ENCODE measurements at places on chromosomes 1 and 21. TPM values are rescaled to one million over a fixed set of nuclear protein-coding genes. Genes with fewer than 3 reads are reported as not detected.

- DNase-seq, result peak; percentile 79
These were observed 45.8 kb downstream of the TMCC2 start for GRCh38 chr1:205273551-205273982.

DNA sequence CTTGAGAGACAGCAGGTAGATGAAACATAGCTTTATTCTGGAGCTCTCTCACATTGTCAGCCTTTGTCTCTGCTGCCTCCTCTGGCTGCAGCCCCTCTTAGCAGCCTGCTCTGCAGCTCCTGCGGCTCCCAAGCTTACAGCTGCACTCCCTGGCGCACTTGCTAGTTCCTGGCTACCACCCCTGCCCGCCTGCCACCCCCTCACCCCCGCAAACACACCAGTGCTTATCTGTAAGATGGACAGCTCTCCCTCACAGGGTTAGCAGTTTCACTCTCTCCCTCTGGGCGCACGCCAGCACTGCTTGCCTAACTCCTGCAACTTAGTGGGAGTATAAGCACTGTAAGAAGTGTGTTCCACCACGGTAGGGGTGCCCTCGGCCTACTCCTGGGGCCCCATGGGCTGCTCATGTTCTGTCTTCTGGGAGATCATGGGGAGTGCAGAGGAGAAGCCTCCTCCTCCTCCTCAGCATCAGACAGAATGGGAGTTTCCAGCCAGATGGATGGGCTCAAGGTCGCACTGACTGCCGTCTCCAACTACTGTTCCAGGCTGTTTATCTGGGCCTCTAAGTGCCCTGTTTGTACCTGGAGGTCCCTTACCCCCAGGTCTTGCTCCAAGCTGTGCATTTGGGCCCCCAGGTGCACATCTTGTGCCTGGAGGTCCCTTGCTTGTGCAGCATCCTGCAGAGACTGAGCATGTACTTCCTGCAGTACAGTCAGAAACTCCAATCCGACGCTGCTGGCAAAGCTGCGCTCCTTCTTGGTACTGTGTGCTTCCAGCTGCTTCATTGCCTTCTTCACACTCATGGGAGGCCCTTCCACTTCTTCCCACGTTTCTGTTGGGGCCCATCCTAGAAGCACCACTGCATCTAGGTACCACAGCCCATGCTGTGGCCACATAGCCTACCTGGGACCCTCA, 1388.1 kb downstream of the AMY1C start:
- DNase-seq, result no peak

Gene BARHL2
- not detected for total RNA-seq

Gene S1PR1
- 54.3 TPM for total RNA-seq

DNA sequence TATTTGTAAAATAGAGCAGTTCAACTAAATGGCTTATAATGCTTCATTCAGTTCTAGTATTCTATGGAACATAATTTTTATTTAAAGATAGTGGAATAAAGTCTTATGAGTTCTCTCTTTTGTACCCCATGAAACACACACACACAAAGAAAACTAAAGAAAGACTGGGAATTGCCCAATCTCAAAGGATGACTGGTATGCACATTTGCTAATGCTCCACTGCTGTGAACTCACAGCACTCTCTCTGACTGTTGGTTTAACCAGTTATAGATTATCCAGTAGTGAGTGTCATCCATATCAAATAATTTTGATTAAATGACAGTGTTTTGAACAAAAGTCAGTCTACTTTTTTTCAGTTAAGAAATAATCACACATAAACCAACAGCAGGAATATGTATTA, 1082.4 kb upstream of the B3GALT2 start:
- DNase-seq, result no peak

GRCh38 chr1:184068354-184068753, 16.8 kb downstream of the TSEN15 start:
- no peak for DNase-seq
